Activated naive CD4-positive, alpha-beta T cell treated with anti-CD3 and anti-CD28 coated beads, Interleukin-2, amount 50 U/mL, for 16 hours (primary cell): ENCODE measurements at places on chromosomes 3 and 15.

DNA sequence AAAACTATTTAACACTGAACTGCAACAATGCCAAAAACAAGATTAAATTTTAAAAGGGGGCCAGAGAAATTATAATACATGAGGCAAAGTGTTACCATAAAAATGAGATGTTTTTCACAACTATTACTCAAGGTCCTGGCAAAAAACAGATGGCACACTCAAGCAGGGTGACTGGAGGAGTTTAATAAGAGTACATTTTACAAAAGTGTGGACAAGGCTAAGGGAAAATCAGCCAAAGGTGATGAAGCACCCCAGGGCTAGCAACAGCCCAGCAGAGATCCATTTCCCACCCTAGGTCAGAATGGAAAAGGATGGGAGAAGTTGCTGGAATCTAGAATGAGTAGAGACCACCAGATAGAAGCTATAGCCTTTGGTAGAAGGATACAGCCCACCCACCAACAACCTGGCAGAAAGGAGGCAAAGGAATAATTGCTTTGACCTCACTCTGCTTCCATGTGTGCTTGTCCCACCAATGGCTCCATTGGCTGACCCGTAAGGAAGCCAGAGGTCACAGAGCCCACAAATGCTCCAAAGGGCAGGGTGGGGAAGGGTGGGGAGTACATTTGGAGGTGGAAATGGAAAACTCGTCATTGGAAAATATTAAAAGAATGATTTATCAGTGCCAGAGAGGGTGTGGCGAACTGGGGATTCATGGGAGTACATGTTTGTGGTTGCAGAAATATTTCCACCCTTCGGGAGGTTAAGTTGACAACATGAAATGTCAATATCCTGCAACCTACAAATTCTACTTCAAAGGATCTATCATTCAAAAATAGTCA lies 161.0 kb upstream of the UBE2E2 start:
- no peak for DNase-seq

DNA sequence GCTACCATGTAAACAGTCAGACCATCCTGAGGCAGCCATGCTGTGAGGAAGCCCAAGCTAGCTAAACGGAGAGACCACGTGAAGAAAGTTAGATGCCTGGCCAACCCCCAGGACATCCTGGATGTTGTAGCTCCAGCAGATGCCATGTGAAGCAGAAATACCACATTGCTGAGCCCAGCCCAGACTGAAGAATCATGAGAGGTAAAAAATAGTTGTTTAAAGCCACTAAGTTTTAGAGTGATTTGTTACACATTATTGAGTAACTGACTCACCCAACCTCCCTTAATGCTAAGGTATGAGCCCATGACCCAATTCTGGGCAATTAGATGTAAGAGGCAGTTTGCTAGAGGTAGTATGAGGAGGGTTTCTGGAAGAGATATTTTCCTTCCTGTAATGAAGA lies 200.5 kb downstream of the THRB start:
- no peak for DNase-seq

DNA sequence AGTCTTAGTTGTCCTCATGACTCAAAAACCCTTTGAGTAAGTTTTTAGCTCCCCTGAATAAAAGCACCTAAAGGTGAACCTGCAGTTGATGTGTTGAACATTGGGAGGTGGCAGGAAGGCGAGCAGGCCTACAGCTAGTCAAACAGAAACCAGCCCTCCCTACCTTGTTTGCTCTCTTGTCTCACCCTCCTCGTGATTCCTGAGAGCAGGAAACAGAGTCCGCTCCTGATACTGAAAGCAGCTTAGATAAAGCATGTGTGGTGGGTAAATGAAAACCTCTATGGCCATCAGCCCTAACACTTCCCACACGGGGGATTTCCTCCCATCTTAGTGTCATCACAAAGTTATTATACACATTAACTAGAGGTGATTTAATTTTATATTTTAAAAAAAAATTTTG lies 21.8 kb upstream of the CLDN18 start:
- DNase-seq = no peak

- no peak for DNase-seq
Measured at GRCh38 chr3:160987982-160988964, 116.9 kb downstream of the B3GALNT1 start.

DNA sequence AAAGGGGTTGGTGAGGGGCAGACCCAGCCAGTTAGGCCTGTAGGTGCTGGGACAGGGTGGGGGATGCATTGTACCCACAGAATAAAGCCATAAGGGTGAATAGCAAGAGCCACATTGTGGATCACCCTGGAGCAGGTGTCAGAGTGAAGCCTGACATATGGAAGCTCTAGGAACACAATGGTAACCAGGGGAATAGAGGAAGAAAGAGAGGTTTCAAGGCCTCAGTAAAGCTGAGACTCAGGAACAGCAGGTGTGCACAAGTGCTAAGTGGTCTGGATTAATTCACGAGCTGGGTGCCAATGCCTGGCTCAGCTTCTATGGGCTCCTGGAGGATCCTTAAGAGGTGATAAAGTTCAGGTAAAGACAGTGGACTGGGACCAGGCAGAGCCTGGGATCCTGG lies 323.7 kb upstream of the CTNNB1 start:
- no peak for DNase-seq

DNA sequence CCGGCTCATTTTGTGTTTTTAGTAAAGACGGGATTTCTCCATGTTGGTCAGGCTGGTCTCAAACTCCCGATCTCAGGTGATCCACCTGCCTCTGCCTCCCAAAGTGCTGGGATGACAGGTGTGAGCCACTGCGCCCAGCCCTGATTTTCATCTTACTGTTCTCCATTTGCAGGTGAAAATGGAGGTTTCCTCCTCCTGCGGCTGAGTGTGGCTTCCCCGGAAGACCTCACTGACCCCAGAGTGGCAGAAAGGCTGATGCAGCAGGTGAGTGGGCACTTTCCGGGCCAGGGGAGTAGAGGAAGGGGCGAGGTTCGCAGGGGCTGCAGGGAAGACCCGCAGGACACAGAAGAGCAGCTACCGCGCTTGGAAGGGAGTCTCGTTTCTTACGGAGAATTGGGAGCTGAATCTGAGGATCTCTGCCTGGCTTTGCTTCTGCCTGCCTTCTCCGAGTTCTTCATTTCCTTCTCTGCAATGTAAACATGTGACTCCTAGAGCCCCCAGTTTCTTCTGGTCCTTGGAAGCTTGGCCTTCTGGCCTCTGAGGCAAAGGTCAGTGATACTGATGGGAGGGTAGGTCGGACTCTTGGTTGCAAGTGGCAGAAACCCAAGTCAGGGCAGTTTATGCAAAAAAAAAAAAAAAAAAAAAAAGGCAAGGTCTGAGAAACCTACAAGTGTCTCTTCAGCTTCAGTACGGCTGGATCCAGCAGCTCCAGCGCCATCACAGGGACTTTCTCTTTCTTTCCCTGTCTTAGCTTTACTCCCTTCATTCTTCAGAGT lies 8.9 kb downstream of the MUC20 start:
- DNase-seq = no peak

DNA sequence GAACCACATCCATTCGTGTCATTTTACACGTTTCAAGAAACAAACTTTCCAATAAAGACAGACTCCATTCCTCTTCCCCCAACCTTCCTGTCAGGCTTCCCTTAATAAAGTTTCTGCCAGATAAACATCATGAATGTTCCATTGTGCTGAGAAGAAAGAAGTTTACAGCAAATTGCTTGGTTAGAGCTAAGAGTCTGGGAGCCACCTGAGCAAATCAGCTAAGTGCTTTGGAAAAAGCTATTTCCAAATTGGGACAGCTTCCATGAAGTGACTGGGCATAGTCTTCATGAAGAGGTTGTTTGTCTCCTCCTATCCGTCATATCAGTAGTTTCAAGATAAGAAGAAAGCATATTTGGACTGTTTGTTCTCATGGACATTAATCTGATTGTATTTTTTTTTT lies 77.0 kb downstream of the MAGI1 start:
- DNase-seq = no peak

GRCh38 chr3:172155897-172156585 lies 116.7 kb downstream of the FNDC3B start:
- DNase-seq = no peak

DNA sequence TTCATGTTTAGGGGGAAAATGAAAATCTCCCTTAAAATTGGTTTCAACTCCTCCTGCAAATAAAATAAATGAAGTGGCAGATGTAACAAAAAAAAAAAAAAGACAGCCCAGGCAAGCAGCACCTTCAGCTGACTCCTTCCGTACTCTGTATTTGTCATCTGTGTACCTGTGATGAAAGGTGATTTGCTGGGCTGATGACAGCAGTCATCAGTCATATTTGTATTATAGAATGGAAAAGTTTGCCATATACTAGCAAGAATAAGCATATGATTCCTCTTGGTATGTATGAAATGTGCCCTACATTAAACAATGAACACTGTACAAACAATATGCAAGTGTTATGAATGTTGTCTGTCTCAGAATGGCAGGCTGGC lies 44.1 kb upstream of the WWTR1 start:
- no peak for DNase-seq

- DNase-seq = no peak
Measured at GRCh38 chr3:153572654-153573053, 410.6 kb downstream of the RAP2B start.
